ENCODE measurements at places on chromosomes 4 and X.

DNA sequence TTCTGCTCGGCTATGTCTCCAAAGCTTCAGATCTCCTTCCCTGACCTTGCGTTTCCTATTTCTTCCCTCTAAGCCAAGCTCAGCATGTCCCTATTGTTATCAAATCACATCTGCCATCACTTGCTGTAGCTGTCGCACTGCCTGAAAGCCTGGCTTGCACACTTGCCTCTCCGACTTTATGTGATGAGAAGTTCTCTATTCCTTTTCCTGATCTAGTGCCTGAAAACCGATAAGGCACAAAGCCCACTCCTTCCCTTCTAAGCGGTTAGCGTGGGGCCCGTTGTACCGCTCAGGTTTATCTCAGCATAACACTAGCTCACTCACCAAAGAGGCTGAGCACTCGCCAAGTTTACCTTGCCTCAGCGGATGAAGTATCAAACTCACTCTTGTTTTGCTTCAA, 816 bp downstream of the NMU start:
- H3K27ac ChIP-seq: no peak overlapping the region

GRCh38 chr4:77349796-77350195, 192.8 kb downstream of the CCNG2 start:
- H3K27ac ChIP-seq: no peak overlapping the region
- H3K4me3 ChIP-seq: no peak overlapping the region
- H3K4me1 ChIP-seq: peaks cover 3% of the 10 kb centered on the region
- no peak for DNase-seq

DNA sequence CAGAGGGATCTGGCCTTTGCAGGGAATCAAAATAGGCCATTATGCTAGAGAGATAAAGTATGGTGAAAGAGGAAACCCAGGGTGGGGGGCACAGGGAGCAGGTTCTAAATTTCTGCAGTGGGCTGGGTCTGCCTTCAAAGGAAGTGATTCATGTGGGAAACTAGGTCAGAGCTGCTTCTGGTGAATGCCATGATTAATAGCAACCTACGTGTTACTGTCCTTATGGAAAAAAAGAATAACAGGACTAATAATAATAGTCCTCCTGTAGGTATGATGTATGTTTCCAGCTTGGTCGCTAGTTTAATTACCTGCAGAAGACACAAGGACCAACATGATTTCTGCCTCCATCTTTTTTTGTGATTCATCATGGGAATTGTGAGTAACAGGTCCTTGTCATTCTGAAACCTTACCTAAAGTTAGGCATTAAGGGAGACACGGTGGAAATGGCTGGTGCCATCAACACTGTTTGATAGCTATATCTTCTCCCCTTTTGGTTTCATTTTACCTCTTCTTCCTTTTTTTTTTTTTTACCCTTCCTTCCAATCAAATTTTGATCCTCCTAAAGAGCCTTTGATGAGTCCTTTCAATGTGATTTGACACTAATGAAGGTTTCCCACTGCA, 180.4 kb downstream of the CPEB2 start:
- H3K4me1 ChIP-seq: no peaks in the 10 kb centered on the region
- H3K27ac ChIP-seq: no peak overlapping the region
- no peak overlapping the region for H3K4me3 ChIP-seq
- H3K36me3 ChIP-seq: no peaks in the 10 kb centered on the region

DNA sequence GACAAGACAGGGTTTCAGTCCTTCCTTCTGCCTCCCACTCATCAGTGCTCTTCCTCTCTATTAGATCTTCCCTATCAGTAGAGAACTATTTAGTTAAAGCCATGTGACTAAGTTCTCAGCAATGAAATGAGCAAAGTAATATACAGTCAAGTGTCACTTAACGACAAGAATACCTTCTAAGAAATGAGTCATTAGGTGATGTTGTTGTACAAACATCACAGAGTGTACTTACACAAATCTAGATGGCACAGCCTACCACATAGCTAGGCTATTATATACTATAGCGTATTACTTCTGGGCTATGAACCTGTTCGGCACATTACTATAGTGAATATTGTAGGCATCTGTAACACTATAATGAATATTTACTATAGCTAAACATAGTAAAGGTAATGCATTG, 71.3 kb downstream of the POU4F2 start:
- no peak for DNase-seq
- H3K27me3 ChIP-seq: no peaks in the 10 kb centered on the region
- H3K27ac ChIP-seq: no peak overlapping the region
- no peaks in the 10 kb centered on the region for H3K36me3 ChIP-seq

DNA sequence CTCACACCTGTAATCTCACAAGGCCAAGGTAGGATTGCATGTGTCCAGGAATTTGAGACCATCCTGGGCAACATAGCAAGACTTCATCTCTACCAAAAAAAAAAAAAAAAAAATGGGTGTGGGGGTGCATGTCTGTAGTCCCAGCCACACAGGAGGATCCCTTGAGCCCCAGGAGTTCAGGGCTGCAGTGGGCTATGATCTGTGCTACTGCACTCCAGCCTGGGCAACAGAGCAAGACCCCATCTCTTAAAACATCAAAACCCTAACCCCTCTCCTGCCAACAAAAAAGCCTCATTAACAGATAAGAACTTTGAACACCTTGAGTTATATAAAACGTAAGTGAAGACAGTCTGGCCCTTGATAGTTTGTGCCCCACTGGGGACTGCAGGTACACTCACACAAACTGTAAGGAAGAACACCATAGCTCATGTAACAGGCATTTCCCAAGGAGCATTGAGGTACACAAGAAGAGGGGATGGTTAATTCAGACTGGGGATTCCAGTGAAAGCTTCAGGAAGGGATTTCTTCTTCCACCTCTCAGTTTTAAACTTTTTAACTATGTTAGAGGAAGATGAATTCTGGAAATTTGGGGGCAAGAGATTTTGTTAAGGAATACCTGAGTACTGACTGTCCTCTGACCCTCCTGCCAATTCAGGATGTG, 34.7 kb downstream of the RBPJ start:
- peaks cover 9% of the 10 kb centered on the region for H3K4me1 ChIP-seq
- H3K36me3 ChIP-seq: no peaks in the 10 kb centered on the region
- no peak overlapping the region for H3K27ac ChIP-seq
- no peak overlapping the region for H3K4me3 ChIP-seq
- no peak for DNase-seq
- no peaks in the 10 kb centered on the region for H3K27me3 ChIP-seq

DNA sequence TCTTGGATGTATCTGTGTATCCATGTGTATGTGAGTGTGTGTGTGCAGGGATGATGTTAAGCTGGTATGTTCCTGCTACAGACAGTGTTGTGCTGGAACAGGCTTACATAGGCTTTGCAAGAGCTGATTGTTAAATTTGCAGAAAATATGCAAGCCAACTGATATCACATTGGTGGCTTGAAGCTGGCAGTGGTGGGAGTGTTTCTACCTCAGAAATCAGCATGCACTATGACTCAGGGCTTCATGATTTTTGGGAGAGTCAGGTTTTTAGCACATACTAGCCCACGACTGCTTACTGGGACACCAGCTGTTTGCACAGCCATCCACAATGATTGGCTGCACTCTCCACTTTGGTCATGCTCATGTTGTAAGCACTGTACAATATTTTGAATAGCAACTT, 261.8 kb downstream of the DHX15 start:
- no peak overlapping the region for H3K4me3 ChIP-seq
- H3K4me1 ChIP-seq: no peaks in the 10 kb centered on the region
- no peak for DNase-seq
- H3K27me3 ChIP-seq: no peaks in the 10 kb centered on the region

DNA sequence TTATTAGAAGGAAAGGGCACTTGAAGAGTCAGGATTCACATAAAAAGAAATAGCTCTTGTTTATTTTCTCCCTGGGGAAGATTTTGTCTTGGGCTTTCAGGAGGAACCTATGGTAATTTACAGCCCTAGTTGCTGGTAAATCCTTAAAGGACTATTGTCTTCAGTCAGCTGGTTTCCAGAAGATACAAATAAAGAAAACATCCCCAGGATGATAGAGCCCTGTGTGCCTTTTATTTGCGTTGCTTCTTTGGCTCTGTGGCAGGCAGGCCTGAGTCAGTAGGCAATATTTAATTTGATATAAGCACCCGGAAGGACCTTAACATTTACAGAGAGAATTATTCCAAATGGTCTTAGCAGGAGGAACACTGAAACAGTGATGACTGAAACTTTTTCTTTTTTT, 131.0 kb upstream of the SLC34A2 start:
- H3K4me1 ChIP-seq: no peaks in the 10 kb centered on the region
- H3K27me3 ChIP-seq: no peaks in the 10 kb centered on the region
- DNase-seq: no peak
- peak overlapping the region; percentile 50 for H3K27ac ChIP-seq
- H3K36me3 ChIP-seq: no peaks in the 10 kb centered on the region
- H3K4me3 ChIP-seq: no peak overlapping the region

- DNase-seq: no peak
- H3K27me3 ChIP-seq: no peaks in the 10 kb centered on the region
- H3K4me1 ChIP-seq: no peaks in the 10 kb centered on the region
- no peak overlapping the region for H3K4me3 ChIP-seq
- H3K36me3 ChIP-seq: no peaks in the 10 kb centered on the region
These were observed 1137.7 kb upstream of the TENM3 start for GRCh38 chr4:181105487-181105886.

GRCh38 chr4:7423801-7424552, 10.8 kb downstream of the PSAPL1 start:
- H3K4me1 ChIP-seq: no peaks in the 10 kb centered on the region
- H3K4me3 ChIP-seq: no peak overlapping the region
- H3K36me3 ChIP-seq: no peaks in the 10 kb centered on the region

- no peak overlapping the region for H3K27ac ChIP-seq
- no peak for DNase-seq
- H3K4me1 ChIP-seq: no peaks in the 10 kb centered on the region
- H3K4me3 ChIP-seq: no peak overlapping the region
- no peaks in the 10 kb centered on the region for H3K36me3 ChIP-seq
These were observed 41.0 kb downstream of the PRPS1 start for GRCh38 chrX:107669261-107669660.

GRCh38 chr4:106409901-106410889, 41.6 kb upstream of the GIMD1 start:
- H3K4me1 ChIP-seq: no peaks in the 10 kb centered on the region
- no peaks in the 10 kb centered on the region for H3K27me3 ChIP-seq
- H3K27ac ChIP-seq: no peak overlapping the region
- no peak overlapping the region for H3K4me3 ChIP-seq
- no peaks in the 10 kb centered on the region for H3K36me3 ChIP-seq

- H3K27ac ChIP-seq: no peak overlapping the region
- H3K4me3 ChIP-seq: no peak overlapping the region
- no peaks in the 10 kb centered on the region for H3K36me3 ChIP-seq
These were observed 39.5 kb upstream of the RBMX start for GRCh38 chrX:136920001-136920400.

- H3K27me3 ChIP-seq: no peaks in the 10 kb centered on the region
- no peak overlapping the region for H3K4me3 ChIP-seq
- no peaks in the 10 kb centered on the region for H3K36me3 ChIP-seq
- H3K4me1 ChIP-seq: no peaks in the 10 kb centered on the region
- no peak for DNase-seq
- H3K27ac ChIP-seq: no peak overlapping the region
These were observed 418.7 kb upstream of the INTU start for GRCh38 chr4:127214016-127214415.

GRCh38 chrX:132127743-132128142, at the start of gene FRMD7:
FRMD7 (minus strand) TSS chrX:132128020; CDS start chrX:132127844, 176 bp downstream.
- no peak for DNase-seq
- no peaks in the 10 kb centered on the region for H3K4me1 ChIP-seq
- no peak within 1 kb of the TSS for H3K4me3 ChIP-seq
- no peaks in the 10 kb centered on the region for H3K36me3 ChIP-seq

GRCh38 chrX:118727686-118728339, 407 bp downstream of the IL13RA1 start:
- H3K4me3 ChIP-seq: peak overlapping the region; percentile 40
- H3K4me1 ChIP-seq: no peaks in the 10 kb centered on the region
- no peaks in the 10 kb centered on the region for H3K27me3 ChIP-seq
- H3K36me3 ChIP-seq: no peaks in the 10 kb centered on the region
- H3K27ac ChIP-seq: peak overlapping the region; percentile 89

DNA sequence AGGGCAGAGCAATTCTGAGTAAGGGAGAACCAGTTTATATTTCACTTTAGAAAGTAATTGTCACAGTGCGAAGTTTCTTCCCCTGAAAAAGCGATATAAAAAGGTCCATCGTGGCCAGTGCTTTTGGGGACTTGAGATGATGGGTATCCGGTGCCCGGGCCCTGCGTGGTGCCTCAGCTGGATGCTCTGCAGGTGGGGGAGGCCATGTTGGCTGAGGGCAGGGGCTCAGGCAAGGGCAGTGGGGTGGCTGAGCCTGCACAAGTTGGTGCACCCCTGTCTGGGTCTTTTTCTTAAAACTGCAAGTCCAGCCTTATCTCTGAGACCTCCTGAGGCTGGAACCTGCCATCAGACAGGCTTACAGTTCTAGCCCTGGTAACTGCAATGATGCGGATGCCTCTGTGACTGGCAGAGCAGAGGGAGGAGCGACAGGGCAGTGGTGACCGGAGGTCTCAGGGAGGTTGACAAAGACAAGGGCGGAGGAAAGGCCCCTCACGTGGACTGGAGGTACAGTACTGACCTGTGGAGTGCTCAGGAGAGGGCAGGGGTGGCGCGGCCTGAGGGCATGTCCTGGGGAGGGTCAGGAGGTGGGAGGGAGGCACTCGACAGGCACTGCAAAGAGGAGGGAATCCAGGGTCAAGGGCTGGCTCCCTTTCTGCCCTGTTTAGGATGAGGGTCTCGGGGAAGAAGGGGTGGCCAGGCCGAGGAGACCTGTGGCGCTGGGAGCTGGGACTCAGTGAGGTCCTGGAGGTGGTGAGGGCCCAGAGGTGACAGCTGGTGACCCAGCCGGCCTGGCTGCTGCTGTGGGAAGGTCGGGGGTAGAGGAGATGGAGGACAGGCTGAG, 1.8 kb downstream of the RGS12 start:
- H3K4me1 ChIP-seq: peaks cover 5% of the 10 kb centered on the region
- H3K27ac ChIP-seq: no peak overlapping the region
- H3K27me3 ChIP-seq: no peaks in the 10 kb centered on the region
- no peak overlapping the region for H3K4me3 ChIP-seq
- H3K36me3 ChIP-seq: no peaks in the 10 kb centered on the region

DNA sequence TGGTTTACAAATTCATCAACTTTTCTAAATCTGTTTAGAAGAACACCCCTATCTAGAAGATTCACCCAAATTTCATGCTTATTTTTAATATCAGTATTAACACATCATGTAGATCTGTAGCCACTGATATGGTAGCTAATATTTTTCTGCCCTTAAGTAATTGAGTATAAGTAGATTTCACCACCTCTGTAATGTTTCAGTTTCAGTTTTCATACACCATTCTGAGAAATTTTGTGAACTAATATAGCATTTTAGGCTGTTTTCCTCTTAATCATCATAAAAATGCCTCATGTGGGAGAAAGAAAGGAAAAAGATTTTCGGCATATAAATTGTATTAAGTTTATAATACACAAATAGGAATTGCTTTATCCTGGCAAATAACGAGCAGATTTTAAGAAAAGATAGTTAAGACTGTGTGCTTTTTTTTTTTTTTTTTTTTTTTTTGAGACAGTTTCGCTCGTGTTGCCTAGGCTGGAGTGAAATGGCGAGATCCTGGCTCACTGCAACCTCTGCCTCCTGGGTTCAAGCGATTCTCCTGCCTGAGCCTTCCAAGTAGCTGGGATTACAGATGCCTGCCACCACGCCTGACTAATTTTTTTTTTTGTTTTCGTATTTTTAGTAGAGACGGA, 21.4 kb upstream of the RBPJ start:
- H3K4me1 ChIP-seq: no peaks in the 10 kb centered on the region
- DNase-seq: no peak
- H3K36me3 ChIP-seq: no peaks in the 10 kb centered on the region
- no peak overlapping the region for H3K4me3 ChIP-seq

Measured in pancreas (tissue), 10 donors.